ENCODE measurements at places on chromosomes 4 and X. TPM values are rescaled to one million over a fixed set of nuclear protein-coding genes. Genes with fewer than 3 reads are reported as not detected.

Gene KCNIP4
- total RNA-seq, result under 0.01 TPM

Gene GPAT3
- 7.6 TPM for total RNA-seq

Gene FHDC1
- under 0.01 TPM for total RNA-seq

Gene MGARP
- total RNA-seq, result 59.0 TPM

Gene SLC9B1
- total RNA-seq, result 2.0 TPM

Gene H2BW2
- total RNA-seq, result not detected

Gene RHOH
- total RNA-seq, result not detected

Gene GEMIN8
- total RNA-seq, result 11.9 TPM

Gene SORBS2
- 22.6 TPM for total RNA-seq

Gene NUDT11
- total RNA-seq, result 14.0 TPM

Gene SYTL5
- 1.4 TPM for total RNA-seq

Gene ITIH6
- not detected for total RNA-seq

Gene DDIT4L
- 4.6 TPM for total RNA-seq

Gene STAP1
- total RNA-seq, result not detected

Gene STPG2
- 0.56 TPM for total RNA-seq

Gene CSTF2
- 30.9 TPM for total RNA-seq

Gene BEX2
- total RNA-seq, result 0.19 TPM

Gene EDA
- total RNA-seq, result 0.77 TPM

Gene PNMA3
- 0.28 TPM for total RNA-seq

Gene N4BP2
- 2.5 TPM for total RNA-seq

Gene ZNF595
- 8.4 TPM for total RNA-seq

Gene USP38
- total RNA-seq, result 27.4 TPM

Gene SPANXA1
- total RNA-seq, result not detected

Gene CLCN5
- 16.3 TPM for total RNA-seq

Gene FGD1
- 4.6 TPM for total RNA-seq

Gene CSAG1
- not detected for total RNA-seq

Gene ARHGAP36
- not detected for total RNA-seq

Gene FDCSP
- not detected for total RNA-seq

Gene RTL5
- 2.0 TPM for total RNA-seq

Gene GAB3
- 7.3 TPM for total RNA-seq

Gene PWWP3B
- 0.28 TPM for total RNA-seq

Data from regular cardiac myocyte (primary cell).